ENCODE measurements at places on chromosomes 7 and 10.
A peak's percentile ranks its signal among the peaks of the same experiment; 100 is the strongest.

DNA sequence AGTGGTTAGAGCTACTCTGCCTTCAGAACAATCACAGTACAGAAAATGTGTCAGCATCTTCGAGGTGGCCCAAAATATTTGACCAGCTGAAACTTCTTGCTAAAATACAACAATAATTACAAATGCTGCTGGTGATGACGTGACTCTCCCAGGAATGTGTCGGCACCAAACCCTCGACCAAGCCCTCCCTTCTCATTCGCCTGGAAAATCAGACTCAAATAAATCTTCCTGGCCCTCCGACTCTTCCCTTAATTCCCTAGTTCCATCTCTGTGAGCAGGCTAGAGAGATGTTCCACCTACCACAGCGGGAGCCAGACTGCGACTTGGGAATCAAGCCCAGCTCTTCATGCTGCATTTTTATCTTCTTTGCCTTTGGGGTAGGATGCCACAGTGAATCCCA lies 4.1 kb downstream of the PRSS2 start:
- no peak for DNase-seq

DNA sequence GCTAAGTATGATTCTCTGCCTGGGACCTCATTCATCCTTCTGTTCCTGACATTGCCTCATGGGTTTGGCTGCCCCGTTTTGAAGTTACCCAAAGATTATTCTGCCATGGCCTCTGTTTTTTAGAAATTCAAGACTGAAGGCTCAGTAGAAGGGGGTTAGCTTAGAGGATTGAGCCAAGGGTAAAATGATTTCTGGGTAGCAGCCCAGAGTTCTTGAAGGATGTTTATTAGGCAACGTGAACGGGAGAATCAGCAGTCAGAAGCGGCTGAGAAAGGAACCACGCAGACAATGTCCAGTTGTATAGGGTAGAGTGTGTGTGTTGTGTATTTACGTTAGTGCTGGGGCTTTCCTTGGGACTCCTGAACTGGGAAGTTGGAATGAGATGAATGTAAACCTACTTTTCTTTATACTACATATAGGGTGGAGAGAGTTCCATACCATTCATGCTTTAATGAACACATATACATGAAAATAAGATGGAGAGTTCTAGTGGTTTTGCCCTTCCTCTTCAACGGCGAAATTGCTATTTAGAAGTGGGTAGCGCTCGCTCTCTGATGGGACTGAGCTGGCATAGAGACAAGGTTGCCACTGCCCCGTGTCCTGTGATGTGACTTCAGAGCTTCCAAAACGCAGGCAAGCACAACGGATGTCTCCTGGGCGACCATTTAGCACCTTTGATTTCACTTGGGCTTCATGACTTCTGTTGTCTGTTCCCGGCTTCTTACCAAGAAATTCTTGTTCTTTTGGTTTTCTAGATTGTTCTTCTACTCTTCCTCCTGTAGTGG lies 35.0 kb upstream of the IL15RA start:
- DNase-seq, result no peak

- no peak for DNase-seq
Measured at GRCh38 chr7:7228472-7228871, 46.1 kb downstream of the C1GALT1 start.

DNA sequence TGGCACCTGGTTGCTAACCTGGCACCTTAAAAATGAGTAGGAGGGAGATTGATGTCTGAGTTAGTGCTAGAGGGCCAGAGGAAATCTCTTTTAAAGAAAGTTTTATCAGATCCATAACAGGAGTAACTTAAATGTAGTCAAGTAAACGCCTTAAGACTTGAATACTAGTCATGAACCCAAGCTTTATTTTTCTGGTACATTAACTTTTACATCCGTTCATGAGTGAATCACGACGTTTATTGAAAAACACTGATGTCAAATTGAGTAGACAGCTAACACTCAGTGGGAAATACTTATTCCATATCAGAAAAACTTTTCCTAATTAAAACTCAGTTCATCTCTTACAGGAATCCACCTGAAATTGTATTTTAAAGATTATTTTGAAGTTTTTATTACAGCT lies 6.9 kb upstream of the LAMB1 start:
- no peak for DNase-seq

GRCh38 chr10:86711513-86712316 lies 43.4 kb downstream of the LDB3 start:
- peak; percentile 23 for DNase-seq

DNA sequence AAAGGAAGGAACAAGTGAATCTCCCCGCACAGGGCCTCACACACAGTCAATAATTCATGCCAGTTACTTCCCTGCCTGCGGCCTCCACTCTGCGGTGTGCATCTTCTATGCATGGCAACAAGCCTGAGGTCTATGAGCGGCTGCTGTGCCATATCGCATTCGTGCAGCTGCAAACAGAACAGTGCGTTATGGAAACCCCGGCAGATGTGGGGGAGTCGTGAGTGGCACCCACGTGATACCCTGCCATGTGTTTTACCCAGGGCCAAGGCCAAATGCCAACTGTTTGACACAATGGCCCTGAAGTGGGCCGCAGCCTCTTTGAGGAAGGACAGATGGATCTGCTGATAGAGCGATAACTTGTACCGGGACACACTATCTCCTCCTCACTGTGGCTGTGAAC lies 13.4 kb downstream of the TNS3 start:
- no peak for DNase-seq

GRCh38 chr10:33193701-33194521 lies 140.6 kb downstream of the NRP1 start:
- DNase-seq, result no peak

- no peak for DNase-seq
Measured at GRCh38 chr7:20708896-20709295, 77.8 kb downstream of the SP8 start.

GRCh38 chr7:90552521-90552920 lies 43.6 kb upstream of the CDK14 start:
- no peak for DNase-seq

DNA sequence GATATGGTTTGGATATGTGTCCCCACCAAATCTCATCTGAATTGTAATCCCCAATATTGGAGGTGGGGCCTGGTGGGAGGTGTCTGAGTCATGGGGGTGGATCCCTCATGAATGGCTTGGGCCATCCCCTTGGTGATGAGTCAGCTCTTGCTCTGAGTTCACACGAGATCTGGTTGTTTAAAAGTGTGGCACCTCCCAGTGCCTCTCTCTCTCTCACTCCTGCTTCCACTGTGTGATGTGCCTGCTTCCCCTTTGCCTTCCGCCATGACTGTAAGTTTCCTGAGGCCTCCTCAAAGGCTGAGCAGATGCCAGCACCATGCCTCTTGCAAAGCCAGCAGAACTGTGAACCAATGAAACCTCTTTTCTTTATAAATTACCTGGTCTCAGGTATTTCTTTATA lies 4.8 kb upstream of the GCK start:
- no peak for DNase-seq

DNA sequence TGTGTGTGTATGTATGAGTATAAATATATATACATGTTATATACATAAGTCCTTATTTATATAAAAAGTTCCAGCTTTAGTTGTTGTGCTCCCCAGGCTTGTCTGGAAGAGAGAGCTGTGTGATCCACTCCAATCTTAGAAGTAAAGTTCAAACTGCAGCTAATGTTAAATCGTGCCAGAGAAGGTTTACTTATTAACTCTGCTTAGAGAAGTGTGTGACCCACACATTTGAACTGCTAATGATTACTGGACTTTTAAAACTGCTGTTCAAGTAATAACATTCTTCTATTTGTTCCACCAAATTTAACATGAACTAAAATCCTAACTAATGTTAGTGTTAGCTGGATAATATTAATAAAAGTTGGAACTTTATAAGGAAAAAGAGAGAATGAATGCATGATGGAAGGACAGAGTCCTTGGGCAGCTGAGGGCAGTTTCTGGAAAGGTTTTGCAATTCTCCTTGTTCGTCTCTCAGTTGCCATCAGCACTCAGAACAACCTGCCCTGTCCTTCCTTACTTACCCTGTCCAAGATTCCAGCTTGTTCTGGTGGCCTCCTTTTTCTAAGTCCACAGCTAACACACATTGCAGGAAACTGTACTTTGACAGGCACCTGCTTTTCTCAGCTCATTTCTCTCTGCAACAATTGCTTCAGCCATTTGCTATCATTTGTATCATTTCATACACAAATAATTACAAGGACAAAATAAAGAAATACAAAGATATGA lies 162.6 kb downstream of the FAM107B start:
- DNase-seq, result no peak

GRCh38 chr7:107309296-107309695 lies 140.5 kb downstream of the HBP1 start:
- no peak for DNase-seq

DNA sequence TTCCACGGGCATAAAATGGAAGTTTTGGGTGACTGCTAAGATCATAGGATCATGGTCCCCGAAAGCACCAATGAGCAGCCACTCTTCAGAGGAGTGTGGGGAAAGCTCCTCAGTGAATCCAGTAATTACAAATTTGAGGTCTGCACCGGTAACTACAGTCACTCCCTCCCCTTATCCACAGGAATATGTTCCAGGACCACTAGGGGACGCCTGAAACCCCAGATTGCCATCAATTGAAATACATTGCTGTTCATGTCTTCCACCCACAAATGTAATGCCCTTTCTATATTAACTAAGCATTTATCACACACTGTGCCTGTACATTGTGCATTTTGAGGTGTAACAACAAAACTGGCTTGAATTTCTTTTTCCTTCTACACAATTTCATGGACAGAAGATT lies 447.9 kb upstream of the PFKP start:
- no peak for DNase-seq

DNA sequence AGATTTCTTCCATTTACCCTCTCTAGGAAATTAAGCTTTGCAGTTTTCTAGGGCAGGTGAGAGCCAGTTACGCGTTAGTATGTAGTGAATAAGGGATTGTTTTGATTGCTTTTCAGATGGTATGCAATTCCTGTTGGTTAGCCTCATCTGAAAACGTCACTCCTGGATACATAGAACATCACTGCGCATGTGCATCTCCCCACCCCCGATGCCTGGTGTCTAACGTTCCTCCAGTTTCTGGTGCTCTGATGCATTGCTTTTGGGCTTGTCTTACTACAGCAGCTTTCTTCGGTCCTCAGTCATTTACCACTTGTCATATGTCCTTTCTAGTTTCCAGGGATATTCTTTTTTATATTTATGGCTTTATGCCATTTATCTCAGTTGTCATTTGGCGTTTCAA lies 22.5 kb downstream of the MLLT10 start:
- no peak for DNase-seq

Measured in effector memory CD8-positive, alpha-beta T cell (primary cell).